ENCODE measurements at places on chromosomes 11 and 22.

GRCh38 chr11:64518928-64519327 lies 72.1 kb upstream of the SLC22A12 start:
- DNase-seq, result no peak

GRCh38 chr11:75766443-75767227 lies 1.9 kb upstream of the DGAT2 start:
- DNase-seq, result no peak

DNA sequence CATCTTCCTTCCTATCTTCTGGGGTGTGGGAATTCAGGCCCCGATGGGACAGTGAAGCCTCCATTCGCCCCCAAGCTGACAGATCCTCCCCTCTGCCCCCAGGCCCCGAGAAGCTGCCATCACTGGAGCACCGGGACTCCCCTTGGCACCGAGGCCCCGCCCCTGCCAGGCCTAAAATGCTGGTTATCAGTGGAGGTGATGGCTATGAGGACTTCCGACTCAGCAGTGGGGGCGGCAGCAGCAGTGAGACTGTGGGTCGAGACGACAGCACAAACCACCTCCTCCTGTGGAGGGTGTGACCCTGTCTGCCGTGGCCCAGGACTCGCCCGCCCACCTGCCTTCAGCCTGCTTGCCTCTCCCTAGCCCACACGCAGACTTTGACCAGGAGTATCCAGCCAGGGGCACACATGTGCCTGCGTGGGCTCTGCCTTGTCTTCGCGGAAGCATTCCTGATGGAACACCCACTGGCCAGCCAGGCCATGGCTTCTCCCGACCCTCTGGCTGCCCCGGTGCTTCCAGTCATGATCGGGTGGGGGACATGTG lies 8.6 kb upstream of the RELT start:
- no peak for DNase-seq

GRCh38 chr11:1307998-1308742 lies 1.3 kb downstream of the TOLLIP start:
- DNase-seq, result no peak

GRCh38 chr11:117979481-117980211 lies 6.5 kb upstream of the IL10RA start:
- DNase-seq, result no peak

DNA sequence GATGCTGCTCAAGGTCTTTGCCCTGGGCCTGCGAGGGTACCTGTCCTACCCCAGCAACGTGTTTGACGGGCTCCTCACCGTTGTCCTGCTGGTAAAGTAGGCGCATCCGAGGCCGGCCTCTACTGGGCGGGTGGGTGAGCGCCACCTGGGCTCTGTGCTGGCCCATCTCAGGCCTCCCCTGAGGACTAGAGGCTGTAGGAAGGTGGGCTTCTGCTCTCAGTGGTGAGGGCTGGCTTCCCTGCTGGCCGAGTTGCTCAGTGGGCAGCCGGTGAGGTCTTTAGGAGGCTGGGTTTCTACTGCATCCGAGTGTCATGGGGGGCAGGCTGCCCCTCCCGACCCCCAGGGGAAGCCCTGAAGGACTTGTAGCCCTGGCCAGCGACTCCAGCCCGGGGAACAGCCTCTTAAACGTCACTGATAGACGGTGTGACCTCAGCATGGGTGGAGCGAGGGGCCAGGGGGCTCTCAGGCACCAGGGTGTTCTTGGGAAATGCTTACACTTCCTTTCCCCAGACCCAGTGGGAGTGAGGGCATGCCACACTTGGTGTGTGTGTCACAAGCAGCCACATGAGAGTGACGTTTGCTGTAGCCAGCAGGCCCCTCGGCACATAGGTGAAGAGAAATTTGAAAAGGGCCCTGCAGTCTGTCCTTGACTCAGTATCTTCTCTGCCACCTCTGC lies 30.3 kb downstream of the TPCN2 start:
- DNase-seq, result no peak

DNA sequence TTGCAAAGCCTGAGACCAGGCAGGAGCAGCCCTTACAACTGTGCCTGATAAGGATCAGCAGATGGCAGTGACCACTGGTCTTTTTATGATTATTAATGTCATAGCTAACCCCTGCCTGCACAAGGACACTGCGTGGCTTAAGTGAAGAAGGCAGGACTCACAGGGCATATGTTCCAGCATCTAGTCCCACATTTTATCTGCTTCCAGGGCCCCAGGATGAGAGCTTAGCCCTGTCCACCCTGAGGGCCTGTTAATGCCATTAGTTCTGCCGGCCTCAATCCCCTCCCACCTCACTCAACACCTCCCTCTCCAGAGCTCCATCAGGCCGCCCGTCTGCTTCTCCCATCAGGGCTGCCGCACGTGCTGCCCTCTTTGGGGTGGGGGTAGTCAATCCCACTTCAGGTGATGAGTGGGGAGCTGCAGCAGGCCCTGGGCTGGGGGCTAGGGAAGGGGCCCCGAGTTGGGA lies 33.1 kb upstream of the TSPAN18 start:
- DNase-seq, result no peak
